ENCODE measurements at places on chromosomes 12 and 14. TPM values are rescaled to one million over a fixed set of nuclear protein-coding genes. Genes with fewer than 3 reads are reported as not detected.

Gene TMEM52B
- polyA plus RNA-seq, result 0.03 TPM

Gene ISCU
- 173 TPM for polyA plus RNA-seq

Gene TSPAN9
- polyA plus RNA-seq, result 0.56 TPM

Gene CMA1
- not detected for polyA plus RNA-seq

Gene PPP1R36
- polyA plus RNA-seq, result not detected

Gene CFAP73
- 0.13 TPM for polyA plus RNA-seq

Gene AICDA
- polyA plus RNA-seq, result not detected

Gene GPD1
- polyA plus RNA-seq, result 1.1 TPM

Gene PSME1
- 257 TPM for polyA plus RNA-seq

Gene MARCHF9
- polyA plus RNA-seq, result 128 TPM

Gene CLEC6A
- 0.07 TPM for polyA plus RNA-seq

Gene KLRB1
- 0.53 TPM for polyA plus RNA-seq

Gene MANSC4
- 0.25 TPM for polyA plus RNA-seq

Gene GLT8D2
- polyA plus RNA-seq, result not detected

Gene TMEM253
- polyA plus RNA-seq, result not detected

Gene TAS2R42
- not detected for polyA plus RNA-seq

Gene DEGS2
- 1.4 TPM for polyA plus RNA-seq

Gene GLIPR1L2
- 0.23 TPM for polyA plus RNA-seq

All from B cell (primary cell).